Fibroblast of skin of back (primary cell): ENCODE measurements at places on chromosomes 11 and 22.

GRCh38 chr22:38041760-38042487 is 15.3 kb upstream of the PICK1 start:
- no peak for DNase-seq

GRCh38 chr11:114623720-114624119 is 28.1 kb upstream of the NXPE4 start:
- DNase-seq, result no peak

GRCh38 chr11:83367745-83368144 is 81.6 kb upstream of the CCDC90B start:
- DNase-seq, result no peak

DNA sequence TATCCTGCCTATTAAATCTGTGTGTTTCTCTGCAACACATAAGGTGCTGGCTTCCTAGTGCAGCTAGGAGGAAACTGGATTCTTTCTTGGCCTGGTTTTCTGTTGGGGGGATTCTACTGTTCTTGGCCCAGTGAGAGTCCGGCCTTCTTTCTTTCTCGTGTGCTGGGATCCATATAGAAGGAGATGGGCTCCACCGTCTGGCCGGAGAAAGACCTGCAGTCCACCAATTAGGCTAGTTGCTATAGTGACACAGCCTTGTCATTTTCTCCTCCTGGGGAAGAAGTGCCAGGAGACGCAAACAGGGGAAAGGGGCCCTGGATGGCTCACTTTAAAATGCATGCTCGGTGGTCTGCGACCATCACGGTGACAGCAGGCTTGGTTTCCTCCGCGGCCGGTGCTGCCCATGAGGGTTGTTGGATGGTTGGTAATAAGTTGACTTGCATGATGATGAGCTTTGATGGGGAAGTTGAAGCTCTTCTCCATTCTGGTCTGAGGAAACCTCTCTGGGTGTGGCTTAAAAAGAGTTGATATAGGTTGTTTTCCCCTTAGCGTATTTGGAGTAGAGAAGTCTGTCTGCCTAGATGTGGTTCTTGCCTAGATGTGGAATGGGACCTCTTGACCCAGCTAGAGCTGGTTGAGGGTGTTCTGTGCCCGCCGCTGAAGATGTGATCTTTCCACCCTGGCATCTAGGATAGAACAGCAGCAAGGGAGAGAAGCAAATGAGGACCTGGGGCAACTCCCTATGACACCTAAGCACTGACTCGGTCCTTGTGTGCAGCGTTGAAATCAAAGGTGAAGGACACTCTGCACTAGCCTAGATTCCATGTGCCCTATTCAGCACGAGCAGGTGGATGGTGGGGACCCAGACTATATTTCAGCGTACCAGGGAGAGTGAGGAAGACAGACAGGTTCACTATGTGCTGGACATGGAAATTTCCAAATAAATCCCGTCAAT is 1335.0 kb downstream of the BRD1 start:
- peak; percentile 87 for DNase-seq

GRCh38 chr11:120577041-120577440 is 65.5 kb downstream of the GRIK4 start:
- DNase-seq, result no peak

DNA sequence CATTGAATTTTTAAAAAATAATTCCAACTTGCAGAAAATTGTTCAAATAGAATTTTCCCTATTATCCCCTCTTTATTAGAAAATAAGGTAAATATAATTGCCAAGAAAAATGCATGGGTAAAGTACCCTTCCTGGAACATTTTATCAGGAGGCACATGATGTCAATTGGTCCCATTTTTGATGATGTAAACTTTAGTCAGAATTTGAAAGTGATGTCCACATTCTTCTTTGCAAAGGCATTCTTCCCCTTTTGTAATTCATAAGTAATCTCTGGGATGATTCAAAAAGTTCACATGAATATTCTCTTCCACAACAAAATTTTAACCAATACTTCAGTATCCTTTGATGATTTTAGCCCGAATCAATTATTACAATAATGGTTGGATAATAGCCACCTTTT is 86.9 kb upstream of the ANO3 start:
- DNase-seq, result peak; percentile 33

GRCh38 chr11:114876234-114876633 is 197.9 kb downstream of the NXPE2 start:
- DNase-seq, result no peak

DNA sequence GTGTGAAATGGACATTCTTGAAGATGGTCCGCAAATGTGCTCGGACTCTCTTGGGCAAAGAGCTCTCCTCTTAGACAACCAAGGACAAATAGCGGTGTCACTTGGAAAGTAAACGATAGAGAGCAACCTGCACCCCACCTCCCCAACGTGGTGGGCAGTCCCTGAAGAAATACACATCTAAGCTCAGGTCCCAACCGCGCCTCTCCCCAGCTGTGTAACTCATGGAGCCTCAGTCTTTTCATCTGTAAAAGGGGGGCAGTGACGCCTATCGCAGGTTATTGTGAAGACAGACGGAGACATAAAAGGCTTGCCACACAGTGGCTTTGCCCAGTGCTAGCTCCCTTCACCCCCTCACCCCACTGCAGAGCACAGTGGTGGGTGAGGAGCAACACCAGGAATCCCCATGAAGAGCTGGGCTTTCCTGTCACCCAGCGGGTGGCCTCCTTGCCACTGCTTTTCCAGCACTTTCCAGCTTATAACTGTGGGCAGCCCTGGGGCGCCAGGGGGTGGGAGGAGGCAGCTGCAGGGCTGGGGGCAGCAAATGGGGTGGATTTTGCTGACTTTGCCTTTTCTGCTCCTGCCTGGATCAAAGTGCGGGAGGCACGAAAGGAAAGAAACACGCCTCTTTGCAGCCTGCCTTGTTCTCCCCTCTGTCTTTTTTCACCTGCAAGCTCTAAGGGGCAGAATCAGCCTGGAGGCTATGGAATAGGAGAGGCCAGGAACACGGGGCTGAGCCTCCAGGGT is 73.7 kb upstream of the TSPAN18 start:
- DNase-seq, result no peak

DNA sequence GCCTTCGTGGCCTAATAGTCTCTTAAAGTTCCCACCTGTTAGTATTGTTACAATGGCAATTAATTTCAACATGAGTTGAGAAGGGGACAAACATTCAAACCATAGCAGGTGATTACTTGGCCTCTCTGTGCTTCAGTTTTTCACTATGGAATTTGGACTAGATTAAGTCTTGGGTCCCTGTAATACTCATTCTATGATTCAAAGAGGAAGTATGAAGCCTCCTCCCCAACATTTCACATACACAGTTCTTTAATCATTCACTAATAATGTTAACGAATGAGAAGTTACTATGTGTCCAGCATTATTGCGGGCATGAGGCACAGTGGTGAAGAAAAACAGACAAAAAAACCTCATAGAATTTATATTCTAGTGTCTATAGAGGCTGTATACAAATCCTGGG is 19.9 kb upstream of the USP47 start:
- no peak for DNase-seq

GRCh38 chr11:45932217-45932616 is 9.8 kb downstream of the LARGE2 start:
- no peak for DNase-seq

GRCh38 chr11:96388891-96389719 is 607 bp downstream of the CCDC82 start:
- DNase-seq, result no peak

GRCh38 chr11:122322329-122322728 is 206.3 kb upstream of the BLID start:
- no peak for DNase-seq
